ENCODE measurements at places on chromosomes 7 and 10.

DNA sequence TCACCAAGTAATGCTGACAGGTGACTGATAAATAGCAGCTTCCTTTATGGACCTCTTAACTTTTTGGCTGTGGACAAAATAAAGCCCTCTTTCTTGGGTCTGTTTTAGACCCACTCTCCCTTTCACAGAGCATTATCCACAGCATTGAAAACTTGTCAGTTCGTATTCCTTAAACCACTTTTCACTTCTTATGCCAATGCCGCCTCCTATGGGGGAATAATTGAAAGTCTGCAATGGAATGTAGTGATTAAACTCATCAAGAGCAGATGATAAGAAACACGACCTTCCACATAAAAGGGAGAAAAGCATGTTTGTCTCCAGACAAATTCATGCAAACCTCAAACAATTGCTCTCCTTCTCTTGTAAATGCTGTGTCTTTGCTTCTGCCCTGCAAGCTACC is 153.4 kb downstream of the SORCS1 start:
- no peak for DNase-seq

DNA sequence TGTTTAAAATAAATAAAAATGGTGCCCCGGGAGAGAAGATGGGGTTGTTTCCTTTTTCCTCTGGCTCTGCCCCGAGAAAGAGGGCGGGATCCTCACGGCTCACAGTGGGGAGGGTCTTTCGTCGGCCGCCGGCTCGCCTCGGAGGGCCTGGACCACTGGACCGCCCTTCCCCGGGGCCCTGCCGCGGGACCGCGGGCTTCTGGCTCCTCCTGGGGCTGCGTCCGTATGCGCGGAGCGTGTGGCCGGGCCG is 3.5 kb upstream of the IGF2BP3 start:
- DNase-seq: no peak

DNA sequence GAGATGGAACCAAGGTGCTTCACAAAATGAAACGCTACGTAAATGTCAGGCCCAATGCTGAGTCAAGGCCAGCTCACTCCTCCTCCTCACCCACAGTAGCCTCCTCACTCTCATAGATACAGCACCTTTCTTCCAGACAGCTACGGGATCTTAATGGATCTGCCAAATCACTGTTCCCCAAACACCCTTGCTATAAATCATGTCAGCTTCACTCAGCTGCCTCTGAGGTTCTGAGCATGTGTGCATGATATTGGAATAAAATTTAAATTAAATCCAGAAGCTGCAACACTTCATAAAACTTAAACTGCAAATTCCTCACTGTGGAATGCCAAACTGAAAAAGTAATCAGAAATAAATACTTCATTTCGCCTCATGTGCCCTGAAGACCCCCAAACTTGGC is 14.7 kb upstream of the CPXM2 start:
- no peak for DNase-seq

DNA sequence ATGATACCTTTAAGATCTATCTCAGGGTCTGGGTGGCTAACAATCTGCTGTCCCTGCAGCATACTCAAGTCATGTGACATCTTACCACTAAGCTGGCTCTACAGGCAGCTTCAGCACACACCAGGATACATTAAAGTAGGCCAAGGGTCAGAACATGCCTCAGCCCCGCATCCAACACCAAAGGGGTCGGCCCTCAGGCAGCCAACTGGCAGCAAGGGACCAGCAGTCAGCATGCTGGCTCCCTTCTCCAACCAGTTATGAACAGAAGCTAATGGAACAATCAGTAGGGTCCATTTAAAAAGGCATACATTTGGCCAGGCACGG is 37.1 kb downstream of the FAM53B start:
- DNase-seq: no peak

- no peak for DNase-seq
Observed at GRCh38 chr7:17507717-17508116, 209.3 kb downstream of the AHR start.

DNA sequence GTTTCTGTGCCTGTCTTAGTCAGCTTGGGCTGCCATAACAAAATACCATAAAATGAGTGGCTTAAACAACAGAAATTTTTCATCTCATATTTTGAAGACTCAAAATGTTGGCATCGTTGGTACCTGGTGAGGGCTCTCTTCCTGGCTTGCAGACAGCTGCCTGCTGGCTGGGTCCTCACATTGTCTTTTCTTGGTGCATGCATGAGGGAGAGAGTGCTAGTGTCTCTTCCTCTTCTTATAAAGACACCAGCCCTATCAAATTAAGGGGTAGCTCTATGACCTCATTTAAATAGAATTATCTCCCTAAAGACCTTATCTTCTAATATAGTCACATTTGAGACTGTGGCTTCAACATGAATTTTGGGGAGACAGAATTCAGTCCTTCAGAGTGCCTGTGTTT is 39.9 kb downstream of the ST8SIA6 start:
- no peak for DNase-seq
